Stimulated activated CD8-positive, alpha-beta memory T cell treated with anti-CD3 and anti-CD28 coated beads, Interleukin-4, amount 100 ng/mL, for 24 hours (primary cell): ENCODE measurements at places on chromosomes 11 and 22.

DNA sequence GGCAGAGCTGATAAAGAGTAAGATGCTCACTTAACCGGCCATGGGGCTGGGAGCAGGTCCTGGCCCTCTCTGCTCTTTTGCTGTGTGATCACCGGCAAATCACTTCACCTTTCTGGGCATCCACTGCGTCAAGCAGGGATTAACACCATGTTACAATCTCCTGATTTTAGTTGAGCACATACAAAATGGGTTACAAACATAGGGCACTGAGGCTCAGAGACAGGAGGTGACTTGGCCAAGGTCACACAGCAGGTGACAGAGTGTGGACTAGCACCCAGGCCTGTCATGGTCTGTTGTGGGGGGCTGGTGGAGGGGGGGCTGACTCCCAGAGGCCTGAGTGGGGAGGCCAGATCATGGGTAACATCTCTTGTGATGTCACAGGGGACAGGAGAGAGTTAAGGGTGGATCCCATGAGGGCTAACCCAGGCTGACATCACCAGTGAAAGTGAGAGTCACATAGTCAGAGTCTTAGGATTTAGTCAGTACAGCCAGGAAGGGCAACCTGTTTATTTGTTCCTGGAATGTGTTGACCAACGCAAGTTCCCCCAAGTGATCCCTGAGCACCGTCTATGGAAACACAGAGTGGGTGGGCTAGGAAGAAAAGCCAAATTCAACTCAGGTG is 27.8 kb downstream of the GDPD5 start:
- DNase-seq = no peak

- DNase-seq = no peak
These were observed 244.5 kb upstream of the MPPED2 start for GRCh38 chr11:30830681-30831080.

- no peak for DNase-seq
These were observed 19.1 kb downstream of the ARHGEF17 start for GRCh38 chr11:73326929-73327811.

GRCh38 chr11:74746868-74747267 is 1.8 kb upstream of the RNF169 start:
- no peak for DNase-seq

DNA sequence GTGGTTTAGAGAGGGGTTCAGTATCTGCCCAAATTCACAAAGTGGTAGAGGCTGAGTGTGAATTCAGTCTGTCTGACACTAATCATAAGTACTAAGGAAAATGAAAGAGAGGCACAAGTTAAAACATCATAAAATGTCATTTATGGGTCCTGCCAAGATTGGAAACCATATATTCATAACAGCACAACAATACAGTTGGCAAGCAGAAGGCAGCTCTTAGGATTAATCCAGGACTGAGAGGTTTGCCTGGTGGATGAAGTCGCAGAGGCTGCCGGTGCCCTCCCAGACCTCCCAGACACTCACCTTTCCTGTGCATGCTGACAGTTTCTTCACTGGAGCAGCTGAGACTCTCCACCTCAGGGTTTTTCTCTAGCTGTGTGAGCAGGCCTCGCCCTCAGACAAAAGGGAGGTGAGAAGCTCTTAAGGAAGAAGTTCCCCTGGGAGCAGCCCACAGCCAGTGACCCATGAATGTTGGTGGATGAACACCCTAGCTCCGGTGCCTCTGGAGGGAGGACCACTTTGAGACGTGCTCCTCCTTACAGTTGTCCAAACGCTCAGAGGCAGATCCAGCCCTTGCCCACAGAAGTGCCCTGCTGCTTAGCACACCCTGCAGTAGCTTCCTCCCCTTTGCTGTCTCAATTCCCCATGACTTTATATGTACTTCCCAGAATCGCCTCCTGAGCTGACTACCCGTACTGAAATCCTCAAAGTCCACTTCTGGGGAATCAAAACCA is 43.7 kb downstream of the MAML2 start:
- no peak for DNase-seq

GRCh38 chr11:101840704-101841103 is 74.1 kb upstream of the CEP126 start:
- no peak for DNase-seq

DNA sequence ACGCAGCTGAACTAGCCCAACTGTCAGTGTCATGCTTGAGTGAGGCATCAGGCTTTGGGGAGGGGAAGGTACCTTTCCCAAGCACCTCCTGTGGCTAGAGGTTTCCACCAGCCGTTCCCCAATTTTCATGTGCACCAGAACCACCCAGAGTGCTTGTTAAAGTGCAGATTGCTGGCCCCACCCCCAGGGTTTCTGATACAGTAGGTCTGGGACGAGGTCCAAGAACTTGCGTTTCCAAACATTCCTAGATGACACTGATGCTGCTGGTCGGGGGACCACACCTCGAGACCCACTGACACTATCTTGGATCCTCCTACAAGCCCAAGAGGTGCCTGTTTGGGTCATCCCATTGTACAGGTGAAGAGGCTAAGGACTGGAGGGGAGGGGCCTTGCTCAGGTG is 59.8 kb downstream of the PDE2A start:
- DNase-seq = no peak

GRCh38 chr11:119700536-119701346 is 28.3 kb downstream of the NECTIN1 start:
- no peak for DNase-seq

DNA sequence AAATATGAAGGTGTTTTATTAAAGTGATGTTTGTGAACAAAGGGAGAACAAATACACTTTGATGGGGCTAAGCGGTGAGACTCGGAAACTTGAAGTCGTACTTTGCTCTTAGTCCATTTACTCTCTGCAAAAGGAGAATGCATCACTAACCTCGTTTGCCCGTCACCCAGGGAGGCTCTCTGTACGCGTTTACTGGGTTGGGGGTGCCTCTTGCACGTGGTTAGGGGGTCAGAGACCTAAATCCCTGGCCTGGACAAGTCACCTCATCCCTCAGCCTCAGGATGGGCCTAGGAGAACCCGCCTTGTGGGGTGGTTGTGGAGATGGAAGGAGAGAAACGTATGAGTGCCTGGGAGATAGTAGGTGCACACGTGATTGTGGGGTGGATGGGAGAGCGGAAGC is 803 bp upstream of the IFT27 start:
- no peak for DNase-seq

DNA sequence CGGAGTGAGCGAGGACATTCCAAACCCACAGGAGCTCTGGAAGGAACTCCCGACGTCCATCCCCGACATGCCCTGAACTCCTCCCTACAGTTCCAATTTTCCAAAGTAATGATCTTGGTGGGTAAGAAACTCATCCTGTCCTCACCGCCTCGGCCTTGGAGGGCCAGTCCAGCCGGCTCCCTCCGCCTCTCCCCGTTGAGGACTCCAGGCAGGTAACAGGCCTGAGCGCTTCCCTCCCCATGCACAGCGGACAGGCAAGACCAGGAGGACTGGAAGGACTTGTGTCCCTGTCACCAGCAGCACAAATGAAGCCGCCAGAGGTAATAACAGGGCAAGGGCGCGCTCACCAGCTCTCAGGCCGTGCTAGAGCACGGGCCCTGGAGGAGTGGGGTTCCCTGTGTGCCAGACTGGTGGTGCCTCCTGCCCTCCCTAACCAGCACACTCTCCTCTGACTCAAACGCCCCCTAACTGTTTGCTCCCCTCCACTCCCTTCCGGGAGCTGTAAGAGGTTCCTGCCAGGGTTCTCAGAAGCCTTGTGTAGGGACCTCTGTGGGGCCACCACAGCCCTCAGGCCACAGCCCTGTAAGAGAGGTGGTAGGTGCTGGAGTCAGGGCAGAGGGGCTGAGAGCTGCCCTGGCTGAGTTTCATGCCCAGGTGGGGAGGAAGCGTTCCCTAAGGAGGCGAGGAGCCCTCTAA is 17.1 kb downstream of the OVOL1 start:
- DNase-seq = no peak

- no peak for DNase-seq
These were observed 54.7 kb downstream of the MYO7A start for GRCh38 chr11:77182542-77183430.

- no peak for DNase-seq
These were observed 26.8 kb downstream of the TRIM44 start for GRCh38 chr11:35689081-35689996.

DNA sequence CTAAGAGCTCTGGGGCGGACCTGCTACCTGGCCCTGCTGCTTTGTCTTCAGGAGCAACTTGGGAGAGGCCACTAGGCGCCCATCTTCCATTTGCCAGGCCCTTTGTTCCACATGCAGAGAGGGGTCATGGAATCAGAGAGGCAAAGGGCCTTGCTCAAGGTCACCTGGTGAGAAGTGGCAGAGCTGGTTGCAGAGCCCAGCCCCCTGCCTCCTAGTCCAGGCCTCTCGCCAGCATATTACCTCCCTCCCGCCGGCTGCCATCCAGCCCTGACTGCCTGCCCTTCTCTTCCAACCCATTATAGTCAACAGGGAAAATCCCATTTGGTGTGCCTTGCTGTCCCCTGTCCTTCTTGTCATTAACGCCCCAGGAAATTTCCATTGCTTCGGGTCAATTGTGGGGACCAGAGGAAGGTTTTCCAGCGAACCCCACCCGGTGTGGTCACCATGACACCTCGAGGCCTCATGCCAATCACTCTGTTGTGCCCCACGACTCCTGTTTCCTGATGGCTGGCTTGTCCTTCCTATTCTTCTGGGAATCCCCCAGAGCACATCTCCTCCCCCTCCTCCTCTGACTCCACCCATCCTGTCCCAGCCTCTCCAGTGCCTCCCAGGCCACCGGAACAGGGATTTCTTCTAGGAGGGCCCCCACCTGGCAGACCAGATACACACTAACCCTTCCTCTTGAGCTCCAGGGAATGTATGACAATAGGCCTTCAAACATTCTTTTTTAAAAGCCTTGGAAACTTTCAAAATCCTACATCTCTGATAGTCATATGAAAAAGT is 77.0 kb downstream of the NECTIN1 start:
- no peak for DNase-seq

GRCh38 chr11:16412525-16413172 is 56.3 kb upstream of the SOX6 start:
- DNase-seq = no peak

- no peak for DNase-seq
These were observed 78.2 kb downstream of the PPP2R1B start for GRCh38 chr11:111688013-111688412.

DNA sequence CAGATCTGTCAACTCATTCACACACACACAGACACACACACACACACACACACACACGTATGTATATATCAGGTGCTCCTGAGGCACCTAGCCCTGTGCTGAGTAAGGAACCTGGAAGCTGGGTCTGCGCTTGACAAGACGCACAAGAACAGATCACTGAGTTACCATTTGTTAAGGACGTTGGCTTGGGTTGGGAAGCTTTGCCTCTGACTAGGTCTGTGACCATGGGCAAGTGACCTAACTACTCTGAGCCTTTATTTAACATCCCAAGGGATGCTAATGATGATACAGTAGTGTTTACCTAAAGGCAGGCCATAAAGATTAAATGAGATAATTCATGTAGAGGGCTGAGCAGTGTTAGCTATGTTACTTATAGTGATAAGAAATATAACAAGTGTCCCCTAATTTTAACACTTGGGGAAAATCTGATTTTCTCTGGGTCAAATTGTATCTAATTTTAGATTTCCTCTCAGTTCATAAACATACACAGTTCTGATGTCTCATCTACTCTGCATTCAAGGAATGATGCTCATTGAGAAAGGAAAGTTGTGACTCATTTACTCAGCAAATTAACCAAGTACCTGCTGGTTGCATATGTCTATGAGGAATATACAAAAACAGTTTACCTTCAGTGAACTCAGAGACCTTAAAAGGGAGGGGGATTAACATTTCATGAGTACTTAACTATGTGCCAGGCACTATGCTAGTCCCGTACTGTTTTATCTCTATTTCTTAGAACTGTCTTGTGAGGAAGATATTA is 13.6 kb downstream of the RNF185 start:
- DNase-seq = no peak

DNA sequence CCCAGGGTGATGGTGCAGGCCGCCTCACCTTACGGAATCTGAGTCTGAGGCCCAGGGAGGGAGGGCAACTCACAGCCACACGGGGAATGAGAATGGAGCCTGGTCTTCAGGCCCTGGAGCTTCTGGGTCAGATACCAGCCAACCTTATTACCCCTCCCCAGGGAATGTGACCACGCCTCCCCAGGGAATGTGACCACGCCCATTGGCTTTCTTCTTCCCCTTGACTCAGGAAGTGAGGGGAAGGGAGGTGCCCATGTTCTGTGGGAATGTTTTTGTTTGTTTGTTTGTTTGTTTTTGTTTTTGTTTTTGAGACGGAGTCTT is 57.5 kb upstream of the RBFOX2 start:
- DNase-seq = no peak

GRCh38 chr11:10233581-10233980 is 60.4 kb downstream of the SBF2 start:
- no peak for DNase-seq

DNA sequence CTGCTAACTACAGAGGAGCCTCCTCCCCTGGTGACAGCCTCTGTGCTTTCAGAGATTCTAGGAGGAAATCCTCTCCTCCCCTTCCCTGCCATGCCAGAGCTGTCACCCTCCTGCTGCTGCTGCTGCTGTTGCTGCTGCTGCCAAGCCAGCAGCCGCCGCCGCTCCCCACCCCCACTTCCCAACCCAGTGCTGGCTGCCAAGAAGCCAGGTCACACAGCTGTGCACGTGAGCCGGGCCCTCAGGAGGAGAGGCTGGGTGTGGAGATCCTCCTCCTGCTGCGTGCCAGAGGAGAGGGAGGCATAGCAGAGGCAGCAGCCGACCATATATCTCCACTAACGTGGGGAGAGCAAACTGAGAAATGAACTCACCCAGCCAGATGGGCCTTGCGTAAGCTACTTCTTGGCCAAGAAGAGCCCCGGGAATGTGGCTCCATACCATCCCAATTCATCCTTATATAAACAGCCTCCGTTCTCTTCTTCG is 12.4 kb downstream of the CRY2 start:
- no peak for DNase-seq

DNA sequence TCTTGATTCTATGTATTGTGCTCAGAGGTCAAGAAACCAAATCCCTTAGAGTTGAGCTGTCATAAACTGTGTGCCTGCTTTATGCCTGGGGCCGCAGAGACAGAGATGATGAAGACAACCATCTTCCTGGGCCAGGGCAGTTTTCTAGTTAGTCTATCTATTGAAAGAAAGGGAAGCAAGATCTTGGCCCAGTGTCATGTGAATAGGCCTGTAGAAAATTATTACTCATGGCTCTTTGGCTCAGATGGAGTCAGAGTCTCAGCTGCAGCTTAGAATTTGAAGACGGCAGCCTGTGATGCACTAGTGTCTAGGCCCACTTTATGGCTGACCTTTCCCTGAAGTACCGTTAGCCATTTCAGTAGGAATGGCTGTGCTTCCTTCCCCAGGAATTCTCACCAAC is 112.0 kb downstream of the DBX1 start:
- no peak for DNase-seq

- no peak for DNase-seq
These were observed 29.6 kb downstream of the DHCR7 start for GRCh38 chr11:71418643-71419042.

GRCh38 chr11:64872790-64873488 is 5.5 kb downstream of the EHD1 start:
- DNase-seq = no peak

DNA sequence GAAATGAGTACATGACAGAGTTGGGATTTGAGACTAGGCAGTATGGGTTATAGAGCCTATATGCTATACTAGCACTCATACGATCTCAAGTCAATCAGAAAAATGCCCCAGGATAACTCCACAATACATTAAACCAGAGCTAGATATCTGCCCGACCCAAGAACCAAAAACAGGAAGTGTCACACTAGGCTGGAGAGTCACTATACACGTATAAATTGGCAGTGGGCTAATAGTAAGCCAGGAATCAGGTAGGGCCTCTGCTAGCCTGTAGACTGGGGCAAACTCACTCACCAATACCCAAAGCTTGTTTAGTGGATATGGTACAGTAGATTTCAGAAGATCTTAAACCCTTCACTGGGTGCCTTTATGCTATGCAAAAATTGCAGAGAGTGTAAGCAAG is 16.2 kb upstream of the EIF4G2 start:
- DNase-seq = no peak

GRCh38 chr11:10323793-10324170 is 18.9 kb downstream of the ADM start:
- no peak for DNase-seq
